Foreskin melanocyte (primary cell): ENCODE measurements at places on chromosomes 16 and 17.

- DNase-seq: no peak
Measured at GRCh38 chr17:78573955-78574354, 3.2 kb downstream of the DNAH17 start.

- no peak for DNase-seq
Measured at GRCh38 chr16:59126486-59126885, 392.4 kb upstream of the GOT2 start.

DNA sequence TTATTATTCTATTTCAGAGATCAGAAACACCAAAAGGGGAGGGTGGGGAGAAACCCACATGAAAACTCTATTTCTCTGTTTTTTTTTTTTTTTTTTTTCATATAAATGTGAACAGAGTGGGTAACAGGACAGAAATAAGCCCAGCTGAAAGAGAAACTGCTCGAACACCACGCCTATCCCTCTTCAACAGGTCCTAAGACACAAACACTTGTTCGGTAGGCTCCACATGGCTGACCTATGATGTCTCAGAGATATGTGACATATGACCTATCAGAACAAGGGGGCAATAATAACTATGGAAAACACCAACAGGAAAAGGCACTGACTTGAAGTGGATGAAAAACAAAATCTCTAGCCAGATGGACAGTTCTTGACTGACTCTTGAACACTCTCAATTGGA is 44.8 kb downstream of the PARN start:
- DNase-seq: no peak

DNA sequence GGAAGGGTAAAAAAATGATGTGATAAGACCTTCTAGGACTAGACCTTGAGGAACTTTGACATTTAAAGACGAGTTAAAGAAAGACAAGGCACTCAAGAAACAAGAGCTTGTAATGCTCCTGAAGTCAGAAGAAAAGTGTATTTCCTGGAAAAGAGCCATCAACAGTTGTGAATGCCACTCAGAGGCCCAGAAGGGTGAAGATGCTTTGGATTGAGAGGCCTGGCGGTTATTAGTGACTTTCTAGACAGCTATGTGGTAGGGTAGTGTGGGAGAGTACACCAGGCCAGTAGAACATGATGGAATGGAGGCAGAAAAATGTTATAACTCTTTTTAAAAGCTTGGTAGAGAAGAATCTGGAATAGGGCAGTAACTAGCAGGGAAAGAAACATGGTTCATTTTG is 34.1 kb upstream of the ANKFN1 start:
- DNase-seq: no peak

DNA sequence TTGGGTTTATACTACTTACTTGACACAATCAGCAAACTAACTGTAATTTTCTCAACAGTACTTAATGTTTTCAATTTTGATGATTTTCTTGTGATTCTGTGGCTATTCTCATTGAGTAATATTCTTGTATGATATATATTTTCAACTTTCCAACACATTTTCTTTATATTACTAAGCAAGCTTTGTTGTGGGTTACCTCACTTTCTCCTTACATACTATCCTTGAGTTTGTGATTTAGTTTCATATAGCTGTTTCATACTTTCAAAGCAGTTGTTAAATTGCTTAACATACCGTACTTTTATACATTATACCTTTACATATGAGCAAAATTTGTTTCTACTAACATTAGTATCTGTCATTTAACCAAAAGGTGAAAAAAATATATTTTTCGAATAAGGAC is 197.1 kb downstream of the BCAS3 start:
- no peak for DNase-seq

DNA sequence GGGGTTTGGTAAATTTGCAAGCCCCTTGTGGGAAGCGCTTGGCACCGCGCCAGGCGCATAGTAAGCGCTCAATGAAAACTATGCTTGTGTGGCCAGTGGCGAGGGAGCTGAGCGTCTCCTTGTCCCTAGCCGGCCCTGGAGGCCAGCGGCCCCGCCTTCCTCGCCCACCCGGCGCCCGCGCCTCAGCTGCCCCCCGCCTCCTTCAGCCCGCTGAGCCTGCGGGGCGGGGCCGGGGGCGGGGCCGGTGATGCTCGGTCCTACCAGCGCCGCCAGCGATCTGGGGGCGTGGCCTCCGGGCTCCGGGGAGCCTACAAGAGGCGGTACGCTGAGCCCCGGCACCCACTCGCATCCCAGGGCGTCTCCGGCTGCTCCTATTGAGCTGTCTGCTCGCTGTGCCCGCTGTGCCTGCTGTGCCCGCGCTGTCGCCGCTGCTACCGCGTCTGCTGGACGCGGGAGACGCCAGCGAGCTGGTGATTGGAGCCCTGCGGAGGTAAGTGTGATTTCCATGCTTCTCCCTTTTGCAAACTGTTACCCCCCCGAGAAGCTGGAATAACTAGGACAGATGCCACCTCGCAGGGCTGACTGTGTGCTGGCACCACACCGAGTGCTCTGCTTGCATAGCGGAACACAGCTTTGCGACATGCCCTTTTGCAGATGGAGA is at the start of gene CRISPLD2:
Gene CRISPLD2, plus strand, starts transcription at position 342 of the 661 bp plus-strand sequence. CDS start 18,511 bp downstream, outside the sequence.
- DNase-seq: peak; percentile 70

DNA sequence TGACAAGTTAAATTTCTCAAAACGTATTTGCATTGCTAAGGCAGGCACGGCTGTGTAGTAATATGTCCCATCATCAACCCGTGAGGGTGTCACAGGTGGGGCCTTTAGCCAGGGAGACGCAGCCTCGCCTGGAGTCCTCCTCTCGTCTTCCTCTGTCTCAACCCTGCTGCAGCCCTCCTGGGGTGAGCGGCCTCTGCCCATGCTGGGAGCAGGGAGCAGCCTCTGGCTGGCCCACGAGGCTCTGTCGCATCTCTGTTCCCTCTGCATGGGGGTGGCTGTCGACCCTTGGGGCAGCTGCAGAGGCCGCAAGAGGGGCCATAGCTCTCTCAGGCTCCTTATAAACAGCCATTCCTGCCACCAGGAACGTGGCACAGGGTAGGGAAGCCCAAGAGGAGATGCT is 806 bp upstream of the SMIM5 start:
- DNase-seq: no peak

- peak; percentile 87 for DNase-seq
Measured at GRCh38 chr16:57422026-57422944, 17.7 kb downstream of the CCL17 start.

- DNase-seq: no peak
Measured at GRCh38 chr16:85274924-85275323, 162.7 kb upstream of the CIBAR2 start.
